Inflammatory macrophage (primary cell): ENCODE measurements at places on chromosomes 2 and 18.

GRCh38 chr2:118430510-118431164 is 342.4 kb downstream of the INSIG2 start:
- DNase-seq = no peak

GRCh38 chr2:68987021-68987503 is 12.6 kb downstream of the GKN1 start:
- DNase-seq = no peak

DNA sequence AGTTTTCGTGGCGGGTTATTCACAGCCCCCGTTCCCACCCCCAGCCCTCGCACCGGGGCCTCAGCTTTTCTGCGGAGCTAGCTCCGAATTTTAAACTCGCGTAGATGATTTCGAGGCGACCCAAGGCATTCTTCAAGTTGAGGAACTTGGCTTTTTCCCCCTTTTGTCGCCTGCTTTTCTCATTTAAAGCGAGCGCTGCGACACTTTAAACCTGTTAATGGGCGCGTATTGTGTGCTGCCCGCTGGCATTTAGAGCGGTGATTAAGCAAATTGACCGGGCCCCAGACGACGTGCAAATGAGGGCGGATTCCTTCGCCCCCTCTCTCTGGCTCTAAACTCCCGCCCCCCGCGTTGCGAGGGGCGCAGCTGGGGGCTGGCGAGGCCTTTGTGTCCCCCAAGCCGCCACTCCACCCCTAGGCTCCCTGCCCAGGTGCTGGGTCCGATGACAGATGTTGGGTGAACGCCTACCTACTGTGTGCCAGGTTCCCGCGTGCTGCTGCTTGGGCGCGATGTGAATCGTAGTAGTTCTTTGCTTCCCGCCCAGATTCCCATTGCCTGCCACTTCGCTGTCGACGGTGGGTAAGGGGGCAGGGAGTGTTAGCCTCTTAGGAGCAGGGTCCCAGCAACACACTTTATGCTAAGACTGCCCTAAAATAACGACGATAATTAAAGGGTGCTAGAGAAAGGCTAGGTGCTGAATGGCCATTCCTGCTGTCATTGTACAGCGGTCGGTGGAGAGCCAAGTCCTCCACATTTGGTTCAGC is 1.9 kb downstream of the TCF7L1 start:
- no peak for DNase-seq

- DNase-seq = no peak
Observed at GRCh38 chr2:189504238-189504637, 63.0 kb downstream of the WDR75 start.

DNA sequence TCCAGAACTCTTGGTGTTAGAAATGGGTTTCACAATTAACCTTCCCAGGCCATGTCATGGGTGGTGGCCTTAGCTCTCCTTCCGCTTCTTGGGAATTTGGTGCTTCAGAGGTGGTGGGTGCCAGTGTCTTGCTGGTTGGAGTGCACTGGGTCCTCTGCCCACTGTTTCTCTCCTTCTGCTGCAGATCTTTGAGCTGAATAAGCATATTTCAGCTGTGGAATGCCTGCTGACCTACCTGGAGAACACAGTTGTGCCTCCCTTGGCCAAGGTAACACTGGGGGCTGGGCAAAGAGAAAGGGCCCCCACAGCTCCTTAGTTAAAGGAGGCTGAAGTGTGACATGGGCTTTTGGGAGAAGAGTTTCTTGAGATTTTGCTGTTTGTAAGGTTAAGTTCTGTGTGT is 32.0 kb upstream of the PRLH start:
- DNase-seq = no peak

- DNase-seq = no peak
Observed at GRCh38 chr2:20803226-20803682, 19.6 kb downstream of the LDAH start.

DNA sequence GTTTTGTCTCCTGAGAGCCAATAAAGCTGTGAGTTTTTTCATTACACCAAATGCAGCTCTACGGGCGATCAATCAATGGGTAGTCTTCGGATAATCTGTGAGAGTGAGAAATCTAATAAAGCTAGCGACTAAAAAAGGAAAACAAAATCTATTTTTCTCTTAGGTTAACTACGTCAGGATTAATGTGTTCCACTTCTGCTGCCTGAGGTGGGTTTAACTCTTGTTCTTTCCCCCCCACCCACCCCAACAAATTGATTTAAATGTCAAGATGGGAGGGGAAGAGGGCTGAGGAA is 63.0 kb upstream of the PSMD14 start:
- no peak for DNase-seq

DNA sequence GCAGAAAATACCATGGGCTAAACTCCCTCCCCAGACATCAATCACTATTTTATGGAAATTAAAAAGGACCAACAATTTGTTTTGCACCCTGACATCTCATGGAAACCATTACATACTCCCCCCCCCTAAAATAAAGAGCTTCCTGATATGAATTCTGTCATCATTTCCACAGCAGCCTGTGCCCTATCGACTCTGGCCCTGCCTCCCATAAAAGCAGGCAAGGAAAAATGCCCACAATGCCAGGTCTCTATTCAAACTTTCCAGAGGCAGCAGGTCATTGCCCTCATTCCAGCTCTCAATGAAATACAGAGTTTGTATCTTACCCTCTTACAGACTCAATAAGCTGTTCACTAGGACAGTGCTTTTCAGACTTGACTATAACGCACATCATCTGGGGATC is 254.4 kb upstream of the TANK start:
- DNase-seq = no peak

DNA sequence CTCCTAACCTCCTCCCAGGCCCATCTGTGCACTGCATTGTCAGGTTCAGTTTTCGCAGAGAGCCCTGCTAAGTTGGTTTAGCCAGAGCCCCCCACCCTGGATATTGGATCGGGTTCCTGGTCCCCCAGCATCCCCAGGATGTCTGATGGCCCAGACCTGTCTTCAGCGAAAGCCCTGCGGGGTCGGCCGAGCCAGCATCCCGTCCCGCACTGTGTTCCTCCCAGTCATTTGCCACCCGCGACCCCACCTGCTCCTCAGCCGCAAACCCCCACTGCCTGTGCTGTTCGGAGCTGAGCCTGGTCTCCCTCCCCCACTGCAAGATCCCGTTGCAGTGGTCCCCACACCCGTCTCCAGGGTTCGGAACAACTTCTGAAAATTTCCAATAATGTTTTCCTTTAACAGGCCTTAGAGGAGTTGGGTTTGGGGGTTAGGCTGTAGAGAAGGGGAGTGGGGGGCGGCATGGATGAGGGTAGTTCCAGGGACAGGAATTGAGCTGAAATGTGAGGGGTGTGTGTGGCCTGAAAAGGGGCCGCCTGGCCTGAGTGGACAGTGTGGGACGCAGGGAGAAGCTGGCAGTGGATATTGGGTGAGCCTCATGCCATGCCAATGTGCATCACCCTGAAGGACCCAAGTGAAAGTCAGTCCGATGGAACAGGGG is 1.6 kb upstream of the COPS9 start:
- DNase-seq = no peak

GRCh38 chr18:3062798-3063680 is 50.1 kb upstream of the LPIN2 start:
- DNase-seq = peak; percentile 36

GRCh38 chr2:195632856-195633572 is 24.0 kb upstream of the SLC39A10 start:
- DNase-seq = peak; percentile 56

DNA sequence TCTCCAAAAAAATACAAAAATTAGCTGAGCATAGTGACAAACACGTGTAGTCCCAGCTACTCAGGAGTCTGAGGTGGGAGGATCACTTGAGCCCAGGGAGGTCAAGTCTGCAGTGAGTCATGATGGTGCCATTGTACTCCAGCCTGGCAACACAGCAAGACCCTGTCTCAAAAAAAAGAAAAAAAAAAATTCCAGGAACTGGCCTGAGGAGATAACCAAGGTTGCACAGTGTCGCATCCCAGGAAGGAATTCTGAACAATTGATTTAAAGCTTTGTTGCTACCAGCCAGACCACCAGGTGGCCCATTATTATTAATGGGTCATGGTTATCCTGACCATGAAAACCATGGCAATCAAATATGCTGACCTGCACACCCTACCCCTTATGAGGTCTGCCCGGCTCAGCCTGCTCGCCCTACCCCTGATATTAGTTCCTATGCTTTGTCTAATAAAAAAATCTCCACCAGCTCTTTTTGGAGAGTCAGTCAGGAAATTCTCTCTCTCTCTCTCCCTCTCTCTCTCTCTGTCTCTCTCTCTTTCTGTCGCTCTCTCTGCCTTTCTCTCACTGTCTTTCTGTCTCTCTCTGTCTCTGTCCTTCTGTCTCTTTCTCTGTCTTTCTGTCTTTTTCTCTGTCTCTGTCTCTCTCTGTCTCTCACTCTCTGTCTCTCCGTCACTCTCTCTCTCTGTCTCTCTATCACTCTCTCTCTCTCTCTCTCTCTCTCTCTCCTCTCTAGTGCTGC is 73.7 kb downstream of the NCAPH start:
- no peak for DNase-seq

GRCh38 chr2:183204397-183204796 is 80.2 kb downstream of the NUP35 start:
- no peak for DNase-seq

DNA sequence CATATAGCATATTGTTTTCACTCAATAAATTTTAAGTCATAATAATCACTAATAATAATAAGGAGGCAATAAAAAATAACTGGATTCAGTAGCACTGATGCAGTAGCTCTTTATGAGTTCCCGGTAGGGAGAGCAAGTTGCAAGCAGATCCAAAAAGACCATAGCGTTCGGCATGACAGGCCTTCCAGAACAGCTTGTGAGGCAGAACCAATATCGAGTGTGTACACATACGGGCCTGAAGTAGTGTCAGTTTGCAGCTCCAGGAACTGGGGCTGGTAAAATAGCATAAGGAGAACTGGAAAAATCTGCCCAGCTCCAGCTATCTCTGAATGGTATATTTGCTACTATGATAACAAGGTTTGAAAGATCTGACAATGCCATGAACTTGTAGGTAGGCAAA is 1607.8 kb upstream of the PIK3C3 start:
- DNase-seq = no peak

- no peak for DNase-seq
Observed at GRCh38 chr2:50789741-50790140, 242.2 kb downstream of the NRXN1 start.

- no peak for DNase-seq
Observed at GRCh38 chr2:107735201-107735600, 91.5 kb upstream of the RGPD4 start.

GRCh38 chr2:233105156-233105895 is 45.2 kb downstream of the INPP5D start:
- no peak for DNase-seq

DNA sequence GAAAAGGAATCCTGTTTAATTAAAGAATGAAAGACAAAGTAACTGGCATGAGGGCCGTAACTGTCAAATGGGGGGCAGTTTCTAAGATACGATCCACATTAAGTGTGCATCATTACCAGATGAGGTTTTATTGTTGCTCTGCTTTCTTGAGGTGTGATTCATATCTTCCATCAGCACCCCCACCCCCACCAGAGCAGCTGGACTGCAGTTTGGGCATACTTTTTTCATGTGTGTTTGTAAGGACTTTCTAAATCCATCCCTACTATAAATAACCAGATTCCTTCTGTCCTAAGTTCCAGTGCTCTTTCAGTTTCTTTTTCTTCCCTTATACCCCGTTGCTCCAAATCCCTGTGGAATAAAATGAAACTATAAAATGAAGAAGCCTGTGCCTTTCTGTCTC is 142.1 kb downstream of the CDCA7 start:
- no peak for DNase-seq

DNA sequence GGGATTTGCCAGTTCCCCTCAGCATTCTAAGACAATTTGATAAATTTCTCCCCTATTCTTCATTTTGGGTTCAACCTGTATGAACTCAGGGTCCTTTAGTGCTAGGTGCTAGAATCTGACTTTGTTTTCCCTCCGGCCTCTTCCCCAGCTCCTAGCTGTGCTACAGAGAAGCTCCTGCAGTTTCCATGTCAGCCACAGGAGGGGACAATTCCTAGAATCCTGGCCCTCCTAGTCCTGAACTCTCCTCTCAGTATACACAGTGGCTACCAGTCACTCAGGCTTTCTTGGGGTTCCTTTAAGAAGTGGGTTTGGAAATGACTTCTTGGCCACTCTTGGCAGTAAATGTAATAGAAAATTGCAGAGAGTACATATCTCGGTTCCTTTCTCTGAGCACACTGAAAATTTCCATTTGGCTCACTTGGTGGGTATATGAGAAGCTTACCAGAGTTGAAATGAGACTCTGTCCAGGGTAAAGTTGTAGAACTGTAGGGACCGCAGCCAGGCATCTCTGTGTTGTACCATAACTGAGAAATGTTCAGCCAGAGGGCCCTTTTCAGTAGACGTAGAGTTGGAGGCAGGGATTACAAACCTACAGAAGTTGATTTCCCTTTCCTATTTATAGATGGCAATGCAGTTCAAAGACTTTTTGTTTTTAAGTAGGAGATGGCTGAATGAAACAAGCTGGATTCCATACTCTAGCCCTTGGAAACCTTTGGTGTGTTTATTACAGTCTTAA is 5.0 kb upstream of the CHST10 start:
- peak; percentile 22 for DNase-seq

- DNase-seq = peak; percentile 72
Observed at GRCh38 chr18:5057386-5058348, 139.4 kb downstream of the AKAIN1 start.

DNA sequence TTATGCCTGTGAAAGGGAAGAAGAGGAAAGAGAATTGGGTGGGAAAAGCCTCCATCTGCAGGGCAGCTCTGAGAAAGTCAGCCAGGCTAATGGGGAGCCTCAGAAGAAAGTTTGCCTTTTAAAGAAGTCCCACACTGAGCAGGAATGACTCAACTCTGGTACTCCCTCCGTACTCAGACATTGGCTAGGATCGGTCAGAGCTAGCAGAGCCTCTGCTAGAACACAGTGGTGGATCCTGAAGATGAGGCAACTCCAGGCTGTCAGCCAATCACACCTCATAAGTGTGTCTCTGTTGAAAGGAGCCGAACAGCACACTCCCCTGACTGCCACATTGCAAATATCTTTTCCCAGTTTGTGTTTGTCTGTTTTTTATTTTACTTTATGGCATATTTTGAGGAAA is 96.9 kb downstream of the HNRNPLL start:
- DNase-seq = no peak

GRCh38 chr18:33757037-33757436 is 179.0 kb downstream of the ASXL3 start:
- DNase-seq = no peak

DNA sequence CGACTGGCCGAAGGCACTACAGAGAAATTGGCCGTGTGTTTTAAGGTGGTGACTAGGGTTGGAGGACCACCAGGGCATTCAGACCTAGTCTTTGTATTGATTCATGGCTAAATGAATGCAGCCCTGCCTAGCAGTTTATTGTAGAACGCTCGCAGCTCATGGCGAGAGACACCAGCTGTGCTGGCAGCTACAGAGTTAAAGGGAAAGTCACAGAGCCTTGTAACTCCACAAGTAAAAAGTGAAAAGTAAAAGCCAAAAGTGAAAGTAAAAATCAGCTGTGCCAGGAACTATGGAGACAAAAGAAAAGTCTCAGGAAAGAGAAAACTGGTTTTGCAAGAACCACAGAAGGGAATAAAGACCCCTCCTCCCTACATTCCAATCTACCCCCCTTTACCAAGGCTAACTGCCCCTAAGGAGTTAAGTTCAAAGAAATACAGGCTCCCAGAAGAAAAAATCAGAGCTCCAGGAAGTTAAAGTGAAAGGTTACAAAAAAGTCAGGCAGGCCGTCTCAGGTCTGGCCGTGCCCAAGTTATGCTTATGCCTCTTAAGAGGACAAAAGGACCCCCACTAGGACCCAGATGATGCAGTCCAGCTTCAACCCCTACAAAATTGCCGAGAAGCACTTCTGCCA is 46.4 kb upstream of the SELENOI start:
- DNase-seq = peak; percentile 13
